ENCODE measurements at places on chromosomes 12 and 14.

GRCh38 chr12:50221228-50222008 lies 54.2 kb upstream of the CERS5 start:
- no peak for DNase-seq

DNA sequence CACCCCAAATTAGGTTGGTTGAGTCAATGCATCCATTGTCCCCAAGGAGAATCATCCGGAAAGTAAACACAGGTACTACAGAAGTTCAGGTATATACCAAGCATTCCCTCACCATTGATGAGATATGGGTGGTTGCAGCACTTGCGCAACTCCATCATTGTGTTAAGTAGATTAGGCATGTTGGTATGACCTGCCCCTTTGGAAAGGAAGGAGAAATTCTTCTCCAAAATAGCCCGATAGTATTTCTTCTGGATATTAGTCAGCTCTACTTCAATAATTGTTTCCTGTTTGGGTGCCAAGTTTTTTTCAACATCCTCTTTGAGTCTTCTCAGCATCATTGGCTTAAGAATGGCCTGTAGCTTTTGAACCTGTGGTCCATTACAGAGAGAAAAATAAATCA lies 21.3 kb upstream of the SUPT16H start:
- DNase-seq = no peak

- DNase-seq = no peak
Measured at GRCh38 chr12:108400481-108400880, 61.4 kb upstream of the CMKLR1 start.

DNA sequence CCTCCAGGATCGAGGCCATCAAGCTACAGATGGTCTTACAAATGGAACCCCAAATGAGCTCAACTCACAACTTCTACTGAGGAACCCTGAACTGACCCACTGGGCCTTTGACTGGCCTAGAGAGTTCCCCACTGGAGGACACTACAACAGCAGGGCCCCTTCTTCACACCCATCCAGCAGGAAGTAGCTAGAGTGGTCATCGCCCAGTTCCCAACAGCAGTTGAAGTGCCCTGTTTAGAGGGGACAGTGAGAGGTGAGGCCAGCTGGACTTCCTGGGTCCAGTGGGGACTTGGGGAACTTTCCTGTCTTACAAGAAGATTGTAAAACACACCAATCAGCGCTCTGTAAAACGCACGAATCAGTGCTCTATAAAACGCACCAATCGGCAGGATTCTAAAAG lies 247.9 kb upstream of the BTG1 start:
- no peak for DNase-seq

DNA sequence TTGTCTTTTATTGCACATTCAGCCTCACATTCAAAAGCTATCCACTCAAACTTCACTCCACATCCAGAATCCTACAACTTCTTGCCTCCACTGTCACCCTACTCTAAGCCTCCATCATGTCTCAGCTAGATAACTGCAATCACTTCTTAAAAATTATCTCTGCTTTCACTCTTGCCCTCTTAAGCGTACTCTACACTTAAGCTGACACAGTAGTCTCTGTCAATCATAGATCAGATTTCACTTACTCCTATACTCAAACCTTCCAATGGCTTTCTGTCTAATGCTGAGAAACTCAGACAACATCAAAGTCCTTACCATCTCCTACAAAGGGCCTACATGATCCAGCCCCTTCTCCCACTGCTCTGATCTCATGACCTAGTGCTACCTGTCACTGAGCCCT lies 304.1 kb downstream of the ITPR2 start:
- DNase-seq = no peak

GRCh38 chr12:16323010-16323409 lies 24.4 kb upstream of the MGST1 start:
- no peak for DNase-seq

DNA sequence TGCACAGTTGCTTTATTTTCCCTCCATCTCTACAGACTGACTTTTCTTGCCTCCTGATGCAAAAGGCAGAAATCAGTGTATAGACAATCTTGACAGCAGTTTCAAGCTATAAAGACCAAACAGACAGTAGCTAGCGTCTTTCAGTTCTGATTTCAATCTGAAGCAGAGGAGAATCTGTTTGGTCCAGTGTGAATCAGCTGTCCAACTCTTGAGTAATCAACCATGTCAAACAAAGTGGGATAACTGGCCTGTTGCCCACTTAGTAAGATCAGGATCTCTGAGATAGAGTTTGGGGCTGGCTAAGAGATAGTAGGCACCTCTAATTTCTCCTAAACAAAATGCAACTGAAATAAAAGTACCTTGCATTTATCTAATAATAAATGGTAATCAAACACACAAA lies 797.4 kb upstream of the FBXO33 start:
- no peak for DNase-seq

DNA sequence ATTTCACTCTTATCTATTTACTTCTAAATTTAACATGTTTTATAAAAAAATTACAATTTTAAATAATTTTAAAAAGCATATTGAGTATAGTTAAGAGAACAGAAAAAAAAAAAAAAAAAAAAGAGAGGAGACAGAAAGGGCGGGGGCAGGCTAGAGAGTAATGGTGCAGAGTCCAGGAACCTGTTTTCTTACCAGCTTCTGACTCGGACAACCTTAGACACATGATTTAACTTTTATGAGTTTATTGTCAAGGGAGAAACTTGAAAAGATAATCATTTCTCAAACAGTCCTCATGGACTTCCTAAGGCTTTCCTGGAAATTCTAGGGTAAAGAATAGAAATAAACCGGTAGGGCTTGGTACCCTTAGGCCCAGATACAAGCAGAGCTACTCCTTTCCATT lies 84.3 kb downstream of the RPS6KA5 start:
- DNase-seq = no peak

DNA sequence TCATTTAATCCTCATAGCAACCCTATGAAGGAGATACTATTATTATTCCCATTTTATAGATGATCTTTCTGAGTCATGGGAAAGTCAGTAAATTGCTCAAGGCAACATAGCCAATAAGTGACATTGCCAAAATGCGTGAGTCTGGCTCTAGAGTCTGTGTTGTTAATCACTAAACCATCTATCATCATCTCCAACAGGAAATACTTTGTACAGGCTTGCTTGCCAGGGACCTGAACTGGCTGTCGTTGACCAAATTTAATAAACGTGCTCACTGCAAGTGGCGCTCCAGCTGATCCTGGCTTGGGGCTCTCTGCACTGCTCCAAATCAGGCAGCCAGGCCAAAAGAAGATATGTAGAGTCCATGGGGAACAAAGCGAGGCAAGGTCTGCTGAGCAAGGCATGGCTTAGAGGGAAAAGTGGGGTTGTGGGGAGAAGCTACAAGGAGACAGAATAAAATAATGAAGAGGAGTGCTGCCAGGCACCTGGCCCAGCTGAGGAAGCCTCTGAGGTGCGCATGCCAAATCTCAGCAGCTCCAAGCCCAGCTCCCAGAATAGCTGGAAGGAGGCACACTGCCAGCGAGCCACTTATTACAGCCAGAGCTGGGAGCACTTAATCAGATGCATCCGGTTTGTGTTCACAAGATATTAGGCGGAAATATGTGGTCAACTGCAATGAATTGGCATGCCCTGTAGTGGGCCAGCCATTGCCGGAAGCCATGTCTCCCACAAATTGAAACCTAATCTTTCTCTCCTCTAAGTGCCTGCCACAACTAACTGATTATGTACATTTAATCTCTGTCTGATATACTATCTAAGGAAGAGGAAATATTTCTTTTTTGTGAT lies 43.3 kb upstream of the PTPRO start:
- no peak for DNase-seq

GRCh38 chr14:29637411-29637810 lies 290.2 kb downstream of the PRKD1 start:
- DNase-seq = peak; percentile 16

- no peak for DNase-seq
Measured at GRCh38 chr14:96805956-96806355, 8.8 kb downstream of the VRK1 start.

- DNase-seq = no peak
Measured at GRCh38 chr12:16163146-16163545, 114.3 kb downstream of the SLC15A5 start.

DNA sequence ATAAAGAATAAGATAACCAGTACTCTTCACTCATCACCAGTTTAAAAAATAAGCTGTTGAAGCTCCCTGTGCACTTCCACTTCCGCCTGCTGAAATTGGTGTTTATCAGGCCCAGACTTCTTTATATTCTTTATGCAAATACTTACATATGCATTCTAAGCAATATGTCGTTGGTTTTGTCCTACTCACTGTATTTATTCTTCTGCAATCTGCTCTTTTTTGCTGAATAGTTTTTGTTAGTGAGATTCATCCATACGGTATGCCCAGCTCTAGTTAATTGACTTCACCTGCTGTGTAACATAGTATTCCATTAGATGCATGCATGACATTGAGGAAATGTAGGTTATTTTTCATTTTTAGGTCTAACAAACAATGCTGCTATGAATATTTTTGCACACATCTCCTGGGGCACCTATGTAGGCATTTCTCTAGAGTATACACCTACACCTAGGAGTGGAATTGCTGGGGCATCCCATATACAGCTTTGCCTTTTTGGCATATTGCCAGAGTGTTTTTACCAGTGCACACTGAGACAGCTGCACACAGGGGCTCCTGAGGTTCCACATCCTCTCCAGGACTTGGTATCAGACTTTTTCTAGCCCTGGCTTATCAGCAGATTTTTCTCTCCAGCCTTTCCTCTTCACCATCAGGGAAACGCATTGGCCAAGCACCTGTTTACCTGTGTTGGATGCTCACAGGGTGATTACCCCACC lies 1.0 kb upstream of the NRIP2 start:
- DNase-seq = no peak

DNA sequence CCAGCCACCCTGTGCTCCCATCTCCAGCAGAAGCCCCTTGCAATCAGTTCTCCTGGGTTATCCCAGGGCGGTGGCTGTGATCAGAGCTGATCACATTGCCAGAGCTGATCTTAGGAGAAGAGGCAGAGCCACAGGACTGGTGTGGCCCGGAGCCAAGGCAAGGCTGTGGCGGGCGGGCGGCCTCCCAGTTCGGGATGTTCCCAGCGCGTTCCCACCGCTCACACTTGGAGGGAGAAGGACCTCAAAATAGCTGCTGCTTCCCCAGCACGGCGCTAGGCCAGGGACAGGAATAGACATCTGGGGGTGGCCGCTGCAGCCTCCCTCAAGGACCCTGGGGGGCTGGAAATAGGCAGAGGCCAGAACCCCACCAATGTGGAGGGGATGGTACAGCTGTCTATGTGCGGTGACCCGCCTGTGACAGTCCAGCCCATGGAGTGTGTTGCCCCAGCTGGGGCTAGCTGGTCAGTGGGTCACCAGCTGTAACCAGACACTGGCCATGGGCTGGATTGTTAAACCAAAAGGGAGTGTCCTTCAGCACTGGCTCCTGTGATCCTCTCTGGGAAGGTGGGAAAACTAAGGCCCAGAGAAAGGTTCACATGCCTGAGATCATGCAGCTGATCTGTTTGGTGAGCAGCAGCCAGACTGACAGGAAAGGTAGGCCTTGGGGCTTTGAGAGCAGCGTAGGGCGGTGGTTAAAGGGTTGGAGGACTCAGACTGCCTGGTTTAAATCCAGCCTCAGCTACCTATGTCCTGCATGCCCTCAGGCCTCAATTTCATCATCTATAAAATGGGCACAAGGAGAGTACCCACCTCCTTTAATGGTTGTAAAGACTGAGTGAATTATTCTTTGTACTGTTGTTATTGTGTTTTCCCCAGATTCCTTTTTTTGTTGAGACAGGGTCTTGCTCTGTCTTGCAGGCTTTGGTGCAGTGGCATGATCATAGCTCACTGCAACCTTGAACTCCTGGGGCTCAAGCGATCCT lies 8.0 kb upstream of the POP5 start:
- DNase-seq = no peak

GRCh38 chr12:117816-118345 lies 51.3 kb downstream of the IQSEC3 start:
- no peak for DNase-seq

DNA sequence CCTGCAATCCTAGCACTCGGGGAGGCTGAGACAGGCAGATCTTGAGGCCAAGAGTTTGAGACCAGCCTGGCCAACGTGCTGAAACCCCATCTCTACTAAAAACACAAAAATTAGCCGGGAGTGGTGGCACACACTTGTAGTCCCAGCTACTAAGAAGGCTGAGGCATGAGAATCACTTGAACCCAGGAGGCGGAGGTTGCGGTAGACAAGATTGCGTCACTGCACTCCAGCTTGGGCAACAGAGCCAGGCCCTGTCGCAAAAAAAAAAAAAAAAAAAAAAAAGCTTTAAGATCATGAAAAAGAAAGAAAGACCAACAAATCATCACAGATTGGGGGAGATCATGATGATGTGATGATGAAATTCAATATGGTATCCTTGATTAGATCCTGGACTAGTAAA lies 30.6 kb downstream of the WDR89 start:
- DNase-seq = no peak

DNA sequence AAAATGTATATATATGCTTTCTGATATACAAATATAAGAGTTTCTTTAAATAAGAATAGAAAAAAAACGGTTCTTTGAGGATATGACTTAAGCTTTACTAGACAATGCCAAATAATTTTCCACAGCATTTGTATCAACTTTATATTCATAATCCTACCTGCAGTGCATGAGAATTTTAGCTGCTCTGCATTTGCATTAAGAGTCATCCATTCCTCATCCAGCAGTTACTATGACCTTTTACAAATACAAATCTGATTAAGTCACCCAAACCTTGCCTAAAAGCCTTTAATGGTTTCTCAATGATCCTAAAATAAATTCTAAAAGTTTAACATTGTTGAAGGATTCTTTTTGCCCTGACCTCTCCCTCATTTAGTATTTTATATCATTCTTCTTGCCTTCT lies 116.5 kb downstream of the MGAT4C start:
- no peak for DNase-seq

DNA sequence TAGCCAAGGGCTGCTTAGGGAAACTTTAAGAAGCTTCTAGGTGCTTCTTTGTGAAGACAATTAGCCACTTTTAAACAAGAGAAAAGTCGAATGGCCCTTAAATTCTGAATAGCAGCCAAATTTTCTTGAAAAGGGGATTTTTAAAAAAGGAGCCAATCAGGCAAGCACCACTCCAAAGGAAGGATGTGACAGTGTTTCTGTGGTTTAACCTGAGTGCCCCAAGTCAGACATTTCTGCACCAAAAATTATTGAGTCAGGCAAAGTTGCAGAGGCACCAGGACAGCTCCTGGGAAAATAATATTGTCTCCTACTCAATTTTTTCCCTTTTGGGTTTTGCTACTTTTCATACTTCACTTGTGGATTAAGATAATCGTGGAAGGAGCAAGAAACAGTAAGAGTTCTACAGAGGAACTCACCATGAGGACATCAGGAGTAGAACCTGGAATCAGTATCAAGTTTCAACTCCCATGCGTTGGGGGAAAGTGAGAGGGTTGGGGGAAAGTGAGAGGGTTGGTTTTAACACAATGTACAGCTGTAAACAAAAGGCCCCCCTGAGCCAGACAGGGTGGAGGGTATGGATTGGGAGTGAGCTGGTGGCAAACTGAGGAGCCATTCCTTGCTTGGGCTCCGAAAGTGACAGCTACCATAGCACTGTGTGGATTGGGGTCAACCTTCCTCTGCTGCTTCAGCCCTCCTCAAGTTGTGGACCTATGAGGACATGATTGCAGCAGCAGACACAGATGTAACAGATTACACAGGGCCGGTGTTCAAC lies 90.8 kb downstream of the SLC38A1 start:
- no peak for DNase-seq

GRCh38 chr12:49293056-49293956 lies 1.6 kb upstream of the PRPH start:
- DNase-seq = no peak
